ENCODE measurements at places on chromosomes 12 and 14.

DNA sequence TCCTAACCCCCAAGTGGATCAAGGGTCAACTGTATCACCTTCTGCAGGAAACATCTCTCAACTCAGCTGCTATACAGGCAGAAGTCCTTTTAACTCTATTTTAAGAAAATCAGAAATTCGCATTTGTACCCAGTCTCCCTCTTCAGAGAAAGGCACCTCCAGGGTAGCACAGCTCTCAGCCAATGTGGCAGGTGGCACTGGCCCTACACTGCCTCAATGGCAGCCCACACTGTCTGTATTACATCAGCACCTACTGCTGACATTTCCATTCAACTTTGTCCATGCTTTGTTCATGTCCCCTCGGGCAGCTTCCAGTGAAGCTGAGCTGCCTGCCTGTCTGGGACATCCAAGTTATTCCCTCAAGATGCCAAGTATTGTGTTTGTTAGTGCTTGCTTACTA, 8.8 kb downstream of the SPTSSA start:
- no peak for DNase-seq

GRCh38 chr12:13195250-13195649, 1.3 kb upstream of the EMP1 start:
- no peak for DNase-seq

- DNase-seq, result no peak
Observed at GRCh38 chr12:117807946-117808345, 160.8 kb downstream of the KSR2 start.

DNA sequence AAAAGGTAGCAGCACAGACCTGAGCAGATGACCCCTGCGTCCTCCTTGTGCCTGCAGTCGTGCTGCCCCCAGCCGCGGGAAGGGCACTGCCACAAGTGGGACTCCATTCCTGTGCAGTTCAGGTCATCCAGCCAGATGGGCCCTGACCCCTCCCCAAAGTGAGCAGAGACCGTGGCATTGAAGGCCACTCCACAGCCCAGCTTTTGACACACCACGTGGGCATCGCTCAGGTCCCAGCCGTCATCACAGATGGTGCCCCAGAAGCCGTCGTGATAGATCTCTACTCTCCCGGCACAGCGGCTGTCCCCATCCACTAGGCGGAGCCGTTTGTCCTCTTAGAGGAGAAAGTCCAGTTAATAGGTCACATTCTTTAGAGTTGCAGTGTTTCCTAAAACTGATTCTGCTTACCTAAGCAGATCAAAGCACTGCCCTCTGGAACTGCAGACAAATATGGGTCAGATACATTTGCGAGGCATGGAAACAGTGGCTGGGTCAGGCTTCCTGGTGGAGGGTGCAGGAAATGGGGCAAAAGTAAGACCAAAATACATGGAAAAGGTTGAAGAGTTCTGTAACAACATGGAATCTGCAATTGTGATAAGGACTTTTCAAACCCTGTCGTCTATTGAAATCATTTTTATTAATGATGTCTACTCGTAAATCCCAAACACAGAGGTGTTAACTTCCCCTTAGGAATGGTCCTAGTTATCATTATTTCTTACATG, 69.4 kb downstream of the CD163L1 start:
- DNase-seq, result no peak

GRCh38 chr14:89221109-89221810, 195.8 kb downstream of the FOXN3 start:
- DNase-seq, result no peak

Data from stimulated activated CD4-positive, alpha-beta T cell treated with anti-CD3 and anti-CD28 coated beads, Interleukin-4, amount 100 ng/mL, for 24 hours (primary cell).